Cardiac muscle cell (in vitro differentiated cells and primary cell): ENCODE measurements at places on chromosomes 6 and 20. TPM values are rescaled to one million over a fixed set of nuclear protein-coding genes. Genes with fewer than 3 reads are reported as not detected.

DNA sequence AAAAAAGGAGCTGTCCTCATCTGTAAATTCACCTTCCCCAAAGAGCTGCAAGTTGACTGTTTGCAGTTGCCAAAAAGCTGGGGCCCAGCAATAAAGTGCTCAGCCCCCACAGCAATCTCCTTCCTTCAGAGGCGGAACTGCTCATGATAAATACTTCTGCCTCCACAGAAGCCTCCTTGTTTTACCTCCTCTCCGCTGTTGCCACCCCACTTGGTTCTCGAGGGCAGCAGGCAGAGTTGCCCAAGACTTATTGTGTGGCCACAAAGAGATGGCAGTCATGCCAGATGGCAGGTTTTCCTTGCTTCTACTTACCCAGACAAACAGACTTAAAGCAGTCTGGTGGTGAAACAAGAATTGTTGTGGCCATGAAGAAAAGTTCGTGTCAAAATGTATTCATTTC lies 66.3 kb downstream of the SLX4IP start:
- no peak overlapping the region for H3K27ac ChIP-seq
- H3K27me3 ChIP-seq: no peaks in the 10 kb centered on the region
- H3K36me3 ChIP-seq: no peaks in the 10 kb centered on the region
- no peak overlapping the region for H3K4me3 ChIP-seq
- H3K4me1 ChIP-seq: no peaks in the 10 kb centered on the region
- no peak for DNase-seq

DNA sequence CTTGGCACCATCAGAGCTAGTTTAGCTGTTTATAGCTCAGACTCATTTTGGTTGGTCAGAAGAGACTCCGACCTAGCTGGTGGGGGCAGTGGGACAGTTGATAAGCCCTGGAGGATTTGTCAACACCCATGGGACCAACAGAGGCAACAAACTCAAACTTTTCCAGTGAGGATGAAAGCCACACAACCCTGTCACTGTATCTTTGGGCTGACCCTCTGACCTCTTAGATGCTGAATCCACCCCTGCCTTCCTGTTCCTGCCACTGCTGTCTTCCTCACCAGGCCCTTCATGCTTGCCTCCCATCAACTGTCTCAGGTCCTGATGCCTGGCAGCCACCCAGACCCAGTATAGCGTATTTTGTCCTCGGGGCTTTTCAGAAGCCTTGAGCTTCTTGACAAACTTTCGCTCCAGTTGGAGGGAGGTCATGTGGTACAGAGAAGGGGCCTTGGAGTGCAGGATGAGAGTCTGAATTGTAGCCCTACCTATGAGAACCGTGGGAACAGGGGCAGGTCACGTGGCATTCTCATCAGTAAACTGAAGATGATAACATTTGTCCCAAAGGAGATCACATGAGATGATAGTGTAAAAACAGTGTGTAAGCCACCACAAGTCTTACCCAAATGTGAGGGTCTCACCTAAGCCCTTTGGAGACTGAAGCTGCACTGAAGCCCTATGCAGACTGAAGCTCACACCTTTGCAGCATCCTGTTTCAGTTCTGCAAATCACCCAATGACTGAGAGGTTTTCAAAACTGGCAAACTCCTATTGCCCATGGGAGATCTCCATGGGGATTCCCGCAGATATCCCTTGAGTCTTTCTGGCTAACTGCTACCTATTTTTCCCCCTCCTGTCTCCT lies 72.0 kb upstream of the F13A1 start:
- H3K36me3 ChIP-seq: no peaks in the 10 kb centered on the region
- no peak overlapping the region for H3K4me3 ChIP-seq
- peaks cover 14% of the 10 kb centered on the region for H3K4me1 ChIP-seq
- no peaks in the 10 kb centered on the region for H3K27me3 ChIP-seq
- no peak overlapping the region for H3K27ac ChIP-seq

DNA sequence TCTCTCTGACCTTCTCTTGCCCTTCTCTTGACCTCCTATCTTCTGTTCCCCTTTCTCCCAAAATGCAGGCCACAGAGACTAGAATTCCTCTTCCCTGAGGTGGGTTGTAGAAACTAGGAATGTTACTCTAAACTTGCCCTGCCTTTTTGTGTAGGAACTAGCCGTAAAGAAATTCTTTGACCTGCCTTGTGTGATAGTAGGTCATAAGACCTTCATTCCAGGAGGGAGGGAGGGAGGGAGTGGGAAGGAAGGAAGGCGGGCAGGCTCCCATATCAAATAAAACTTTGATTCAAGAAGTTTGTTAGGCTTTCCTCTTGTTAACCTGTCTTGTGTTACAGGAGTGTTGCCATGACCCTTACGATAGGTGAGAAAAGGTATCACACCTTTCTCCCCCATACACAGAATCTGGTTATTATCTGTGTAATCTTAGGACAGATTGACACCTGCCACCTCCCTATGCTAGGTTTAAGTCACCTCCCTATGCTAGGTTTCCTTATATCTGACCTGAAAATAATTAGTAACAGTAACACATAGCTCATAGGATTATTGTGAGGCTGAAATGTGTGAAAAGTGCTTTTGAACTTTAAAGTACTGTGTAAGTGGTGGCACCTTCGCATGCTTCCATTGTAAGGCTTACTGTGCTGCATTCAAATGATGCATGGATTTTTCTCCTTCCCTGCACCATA lies 32.6 kb upstream of the FUCA2 start:
- H3K27ac ChIP-seq: no peak overlapping the region
- no peak overlapping the region for H3K4me3 ChIP-seq

DNA sequence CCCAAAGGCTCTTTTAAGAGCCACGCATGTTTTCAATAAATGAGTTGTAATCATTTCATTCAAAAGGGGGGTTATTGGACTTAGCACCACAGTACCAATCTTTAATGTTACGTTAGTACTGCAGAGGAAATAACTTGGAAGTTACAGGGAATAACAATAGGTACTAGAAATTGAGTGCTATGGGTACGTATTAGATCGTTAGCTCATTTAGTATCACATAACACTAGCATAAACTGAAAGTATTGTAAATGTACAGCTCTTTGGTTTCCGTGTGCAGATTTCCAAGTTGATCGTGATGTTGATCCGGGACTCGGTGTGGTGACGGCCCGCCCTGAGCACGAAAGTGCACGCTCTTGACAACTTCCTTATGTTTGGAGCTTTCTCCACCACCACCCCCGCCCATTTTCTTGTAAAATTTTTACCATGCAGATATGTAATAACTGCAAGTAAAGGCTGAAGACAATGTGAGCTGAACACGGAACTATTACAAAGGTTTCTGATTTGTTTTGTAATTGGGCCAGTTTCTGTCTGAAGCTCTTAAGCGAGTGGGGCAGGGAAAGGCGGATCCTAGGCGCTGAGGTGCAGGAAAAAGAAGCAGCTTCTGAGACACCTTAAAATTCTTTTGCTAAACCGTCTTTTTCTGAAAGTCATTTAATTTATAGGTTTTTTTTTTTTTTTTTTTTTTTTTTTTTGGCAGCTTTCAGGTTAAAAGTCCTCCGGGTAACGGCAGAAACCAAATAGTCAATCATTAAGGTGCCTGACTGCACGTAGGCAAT lies 71.5 kb downstream of the HFE start:
- H3K36me3 ChIP-seq: no peaks in the 10 kb centered on the region
- peaks cover 3% of the 10 kb centered on the region for H3K4me1 ChIP-seq
- H3K4me3 ChIP-seq: peak overlapping the region; percentile 81
- DNase-seq: peak; percentile 60
- peak overlapping the region; percentile 65 for H3K27ac ChIP-seq

The ERVFRD-1 gene
- polyA plus RNA-seq: 0.05 TPM in 1 of 2 replicates, not detected in the other

The KCNB1 gene
- polyA plus RNA-seq: 0.06 and 0.10 TPM in 2 replicates
